ENCODE measurements at places on chromosomes 6 and 20. TPM values are rescaled to one million over a fixed set of nuclear protein-coding genes. Genes with fewer than 3 reads are reported as not detected.

The RBM38 gene
- 57.7 TPM for total RNA-seq

The PAX1 gene
- total RNA-seq = not detected

The ABHD12 gene
- total RNA-seq = 59.5 TPM

The ME1 gene
- total RNA-seq = 3.9 TPM

The HRH3 gene
- 4.5 TPM for total RNA-seq

The SIRPB2 gene
- 0.28 TPM for total RNA-seq

The TMC2 gene
- not detected for total RNA-seq

The GPLD1 gene
- total RNA-seq = 5.3 TPM

DNA sequence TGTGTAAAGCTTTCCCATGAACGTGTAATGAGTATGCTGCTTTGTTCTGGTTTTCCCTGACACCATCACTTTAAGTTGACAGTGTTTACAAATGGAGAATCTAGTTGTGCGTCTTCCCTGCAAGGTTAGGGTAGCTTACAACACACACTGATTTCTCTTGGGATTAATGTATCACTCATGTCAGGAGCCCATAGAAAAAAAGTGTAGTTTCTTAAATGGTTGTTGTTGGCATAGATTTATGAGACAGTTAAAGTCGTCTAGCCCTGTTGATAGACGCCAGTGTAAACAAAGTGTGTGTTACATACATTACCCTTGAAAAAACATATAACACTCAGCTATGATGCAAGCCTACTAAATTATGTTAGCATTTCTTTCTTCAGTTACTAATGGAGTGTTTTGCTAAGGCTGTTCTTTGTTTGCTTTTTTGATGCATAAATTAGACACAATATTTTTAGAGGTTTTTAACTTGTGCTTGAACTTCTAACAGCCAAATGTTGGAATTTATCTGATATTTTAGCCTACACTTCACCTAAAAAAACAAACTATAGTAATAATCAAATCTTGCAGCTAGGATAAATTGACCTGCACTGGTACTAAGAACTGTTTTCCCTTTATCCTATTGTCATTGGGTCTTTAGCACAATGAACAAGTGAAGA lies 88.6 kb downstream of the RNF217 start:
- no peaks in the 10 kb centered on the region for H3K36me3 ChIP-seq
- DNase-seq = no peak
- H3K4me3 ChIP-seq = no peak overlapping the region

GRCh38 chr6:84882768-84883766 lies 118.7 kb upstream of the TBX18 start:
- H3K27ac ChIP-seq = no peak overlapping the region
- no peaks in the 10 kb centered on the region for H3K27me3 ChIP-seq
- DNase-seq = no peak
- no peak overlapping the region for H3K4me3 ChIP-seq

GRCh38 chr6:45419571-45420082 lies 41.9 kb upstream of the SUPT3H start:
- H3K27me3 ChIP-seq = peaks cover 26% of the 10 kb centered on the region
- no peaks in the 10 kb centered on the region for H3K36me3 ChIP-seq
- peak overlapping the region; percentile 15 for H3K4me3 ChIP-seq
- no peak overlapping the region for H3K27ac ChIP-seq

DNA sequence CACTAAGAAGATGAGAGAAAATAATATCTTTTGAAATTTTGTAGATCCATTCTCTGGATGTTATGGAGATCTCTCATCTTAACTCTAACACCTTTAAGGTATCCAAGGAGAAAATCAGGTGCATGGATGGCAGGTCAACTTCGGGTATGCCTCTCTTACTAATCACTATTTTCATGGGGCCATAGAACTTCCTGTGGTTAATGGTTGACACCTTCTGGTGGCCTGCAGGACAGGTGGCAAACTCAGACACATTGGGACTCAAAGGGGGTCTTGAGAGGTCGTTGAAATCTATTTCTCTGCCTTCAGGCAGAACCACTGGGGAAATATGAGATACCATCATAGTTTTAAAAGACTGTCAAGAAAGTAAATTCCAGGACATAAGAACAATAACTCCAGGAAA lies 76.5 kb downstream of the ADAT2 start:
- no peaks in the 10 kb centered on the region for H3K36me3 ChIP-seq
- no peak overlapping the region for H3K4me3 ChIP-seq
- H3K4me1 ChIP-seq = no peaks in the 10 kb centered on the region
- H3K27me3 ChIP-seq = no peaks in the 10 kb centered on the region
- H3K27ac ChIP-seq = no peak overlapping the region
- DNase-seq = no peak

GRCh38 chr6:108163644-108164542 lies 1.9 kb upstream of the NR2E1 start:
- DNase-seq = no peak
- peaks cover 33% of the 10 kb centered on the region for H3K4me1 ChIP-seq

DNA sequence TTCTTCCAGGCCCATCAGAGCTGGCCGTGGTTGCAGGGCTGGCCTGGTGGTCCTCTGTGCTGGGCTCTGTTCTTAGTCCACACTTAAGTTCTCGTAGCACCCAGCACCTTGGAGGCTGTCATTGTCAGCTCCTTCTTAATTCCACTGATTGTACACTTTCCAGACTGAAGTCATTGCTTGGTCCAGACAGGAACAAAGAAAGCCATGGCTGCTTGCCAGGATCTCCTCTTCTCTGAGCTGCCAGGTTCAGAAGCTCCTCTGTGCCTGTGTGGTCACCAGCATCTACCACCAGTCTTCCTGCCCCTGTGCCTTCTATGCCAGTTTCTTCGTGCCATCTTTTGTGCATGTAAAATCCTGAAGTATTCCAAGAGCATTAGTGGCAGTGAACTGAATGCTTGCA lies 39.5 kb upstream of the PCMTD2 start:
- no peak overlapping the region for H3K27ac ChIP-seq
- no peaks in the 10 kb centered on the region for H3K36me3 ChIP-seq
- DNase-seq = no peak
- no peaks in the 10 kb centered on the region for H3K27me3 ChIP-seq

DNA sequence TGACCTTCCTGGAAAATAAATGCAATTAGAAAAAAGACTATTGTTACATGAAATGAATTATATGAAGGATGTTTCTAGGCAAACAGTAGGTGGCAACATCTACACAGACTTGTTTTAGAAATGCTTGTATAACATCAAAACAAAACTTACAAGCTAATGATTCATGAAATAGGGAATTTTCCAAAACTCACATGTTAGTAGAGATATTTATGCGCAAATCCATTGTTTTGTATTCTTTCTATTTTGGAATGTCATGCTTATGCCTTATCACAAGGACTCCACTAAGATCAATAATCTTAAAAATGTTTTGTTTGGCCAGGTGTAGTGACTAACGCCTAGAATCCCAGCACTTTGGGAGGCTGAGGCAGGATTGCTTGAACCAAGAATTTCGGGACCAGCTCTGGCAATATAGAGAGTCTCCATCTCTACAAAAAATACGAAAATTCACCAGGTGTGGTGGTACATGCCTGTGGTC lies 32.3 kb upstream of the LGSN start:
- H3K4me1 ChIP-seq = no peaks in the 10 kb centered on the region
- H3K4me3 ChIP-seq = no peak overlapping the region
- H3K36me3 ChIP-seq = no peaks in the 10 kb centered on the region
- H3K27ac ChIP-seq = no peak overlapping the region
- no peaks in the 10 kb centered on the region for H3K27me3 ChIP-seq
- no peak for DNase-seq

GRCh38 chr6:53294611-53295010 lies 54.1 kb downstream of the ELOVL5 start:
- no peak for DNase-seq
- H3K4me1 ChIP-seq = no peaks in the 10 kb centered on the region
- no peak overlapping the region for H3K27ac ChIP-seq
- 0 out of 2 replicates have a peak, but pooled peaks cover 2% of the 10 kb centered on the region for H3K36me3 ChIP-seq

GRCh38 chr6:105382958-105383357 lies 19.9 kb downstream of the PREP start:
- no peak for DNase-seq
- no peak overlapping the region for H3K4me3 ChIP-seq
- no peaks in the 10 kb centered on the region for H3K4me1 ChIP-seq
- no peaks in the 10 kb centered on the region for H3K27me3 ChIP-seq

DNA sequence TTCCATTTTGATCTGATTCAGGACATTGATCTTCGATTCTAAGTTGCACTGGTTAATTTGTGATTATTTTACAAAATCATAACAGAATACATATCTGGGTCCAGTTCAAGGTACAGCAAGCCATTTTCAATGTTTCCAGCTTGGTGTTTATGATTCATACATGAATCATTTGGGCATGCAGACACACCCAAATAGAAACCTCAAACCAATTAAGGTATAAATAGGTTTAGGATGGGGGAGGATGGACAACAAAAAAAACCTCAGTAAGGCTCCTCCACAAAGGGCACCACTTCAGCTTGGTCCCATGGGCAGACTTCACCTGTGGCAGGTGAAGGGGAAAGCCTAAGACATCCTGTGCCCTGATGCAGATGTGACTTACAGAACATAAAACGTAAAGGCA lies 192.7 kb downstream of the KHDC1L start:
- H3K36me3 ChIP-seq = no peaks in the 10 kb centered on the region
- H3K4me1 ChIP-seq = peaks cover 8% of the 10 kb centered on the region
- no peak overlapping the region for H3K4me3 ChIP-seq
- no peak for DNase-seq

DNA sequence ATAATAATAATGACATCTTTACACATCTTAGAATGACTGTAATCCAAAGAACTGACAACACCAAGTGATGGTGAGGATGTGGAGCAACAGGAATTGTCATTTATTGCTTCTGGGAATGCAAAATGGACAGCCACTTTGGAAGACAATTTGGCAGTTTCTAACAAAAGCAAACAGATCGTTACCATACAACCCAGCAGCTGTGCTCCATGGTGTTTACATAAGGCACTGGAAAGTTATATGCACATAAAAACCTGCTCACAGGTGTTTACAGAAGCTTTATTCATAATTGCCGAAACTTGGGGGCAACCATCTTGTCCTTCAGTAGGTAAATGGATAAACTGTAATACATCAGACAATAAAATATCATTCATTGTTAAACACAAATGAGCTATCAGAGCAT lies 18.3 kb upstream of the ASF1A start:
- H3K27ac ChIP-seq = no peak overlapping the region
- DNase-seq = no peak
- H3K4me3 ChIP-seq = no peak overlapping the region
- H3K27me3 ChIP-seq = no peaks in the 10 kb centered on the region

- H3K27ac ChIP-seq = no peak overlapping the region
- no peak overlapping the region for H3K4me3 ChIP-seq
- H3K4me1 ChIP-seq = no peaks in the 10 kb centered on the region
- no peaks in the 10 kb centered on the region for H3K36me3 ChIP-seq
These were observed 22.2 kb downstream of the TFEB start for GRCh38 chr6:41713159-41713649.

- H3K4me3 ChIP-seq = no peak overlapping the region
- H3K27ac ChIP-seq = no peak overlapping the region
- DNase-seq = no peak
- no peaks in the 10 kb centered on the region for H3K36me3 ChIP-seq
- H3K27me3 ChIP-seq = no peaks in the 10 kb centered on the region
These were observed 37.4 kb upstream of the FAM83C start for GRCh38 chr20:35329435-35330139.

DNA sequence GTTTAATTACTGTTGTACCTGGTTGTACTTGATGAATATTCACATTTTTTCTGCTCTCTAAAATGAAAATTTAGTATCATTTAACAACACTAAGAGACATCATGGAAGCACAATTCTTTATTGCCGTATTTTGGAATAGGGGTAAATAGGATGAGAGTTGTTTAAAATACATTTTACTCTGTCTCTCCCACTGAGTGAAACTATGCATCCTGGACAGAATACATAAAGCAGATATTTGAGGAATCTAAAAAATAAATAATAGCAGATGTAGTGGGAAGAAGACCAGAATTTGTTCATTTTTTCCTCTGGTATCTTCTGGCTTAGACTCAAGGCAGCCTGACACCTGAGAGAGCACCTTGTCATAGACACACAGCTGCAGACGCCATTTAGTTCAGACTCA lies 119.1 kb upstream of the AHI1 start:
- no peak overlapping the region for H3K4me3 ChIP-seq
- DNase-seq = no peak
- H3K4me1 ChIP-seq = no peaks in the 10 kb centered on the region
- no peaks in the 10 kb centered on the region for H3K27me3 ChIP-seq
- no peaks in the 10 kb centered on the region for H3K36me3 ChIP-seq
- H3K27ac ChIP-seq = no peak overlapping the region

DNA sequence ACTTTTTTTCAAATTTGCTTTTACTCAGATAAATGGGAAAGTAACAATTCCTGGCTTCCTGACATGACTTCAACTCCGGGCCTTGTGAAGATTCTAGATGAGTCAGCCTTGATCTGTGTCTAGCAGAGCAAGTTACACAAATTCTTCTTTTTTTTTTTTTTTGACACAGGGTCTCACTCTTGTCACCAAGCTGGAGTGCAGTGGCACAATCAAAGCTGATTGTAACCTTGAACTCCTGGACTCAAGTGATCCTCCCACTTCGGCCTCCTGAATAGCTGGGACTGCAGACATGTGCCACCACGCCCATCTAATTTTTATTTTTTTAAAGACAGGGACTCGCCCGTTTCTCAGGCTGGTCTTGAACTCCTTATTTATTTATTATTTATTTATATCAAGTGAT lies 7.3 kb upstream of the ARHGAP18 start:
- H3K27me3 ChIP-seq = no peaks in the 10 kb centered on the region
- H3K27ac ChIP-seq = no peak overlapping the region
- DNase-seq = no peak
- H3K36me3 ChIP-seq = no peaks in the 10 kb centered on the region
- no peaks in the 10 kb centered on the region for H3K4me1 ChIP-seq
- H3K4me3 ChIP-seq = no peak overlapping the region

- no peaks in the 10 kb centered on the region for H3K36me3 ChIP-seq
- H3K4me3 ChIP-seq = no peak overlapping the region
- no peak for DNase-seq
- H3K27ac ChIP-seq = no peak overlapping the region
These were observed 647.6 kb upstream of the FLRT3 start for GRCh38 chr20:14984768-14985622.

DNA sequence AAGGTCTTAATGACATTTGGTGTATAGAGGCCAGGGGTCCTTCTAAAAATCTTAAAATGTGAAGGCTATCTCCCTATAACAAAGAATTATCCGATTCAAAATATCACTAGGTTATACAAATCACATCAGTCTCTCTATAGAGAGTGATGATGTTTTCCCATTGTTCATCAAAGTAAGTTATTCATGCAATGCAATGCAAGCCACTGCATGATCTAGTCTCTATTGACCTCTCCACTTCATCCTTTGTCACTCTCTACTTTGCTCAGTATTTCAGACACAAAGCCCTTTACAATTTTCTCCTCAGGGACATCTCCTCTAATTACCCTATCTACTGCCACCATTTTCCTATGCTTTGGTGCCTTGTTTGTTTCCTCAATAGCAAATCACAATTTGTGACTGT lies 628.0 kb downstream of the HTR1B start:
- H3K27me3 ChIP-seq = no peaks in the 10 kb centered on the region
- no peaks in the 10 kb centered on the region for H3K36me3 ChIP-seq
- H3K27ac ChIP-seq = no peak overlapping the region
- no peak overlapping the region for H3K4me3 ChIP-seq
- H3K4me1 ChIP-seq = no peaks in the 10 kb centered on the region
- DNase-seq = no peak

- H3K4me3 ChIP-seq = no peak overlapping the region
- no peaks in the 10 kb centered on the region for H3K27me3 ChIP-seq
- no peak for DNase-seq
- no peaks in the 10 kb centered on the region for H3K36me3 ChIP-seq
- no peak overlapping the region for H3K27ac ChIP-seq
These were observed 155.0 kb upstream of the SNX9 start for GRCh38 chr6:157668009-157668401.
